Activated T-helper 1 cell treated with anti-CD3 and anti-CD28 coated beads, Interleukin-12 subunit alpha, Interleukin-12 subunit beta, Interleukin-2, Interleukin-4 antibody, amounts not matched to agents 30 ng/mL and 10 ng/mL and 1 ng/mL, durations not matched to agents 14 hours and 24 hours and 36 hours (primary cell): ENCODE measurements at places on chromosomes 3 and 15. TPM values are rescaled to one million over a fixed set of nuclear protein-coding genes. Genes with fewer than 3 reads are reported as not detected.

DNA sequence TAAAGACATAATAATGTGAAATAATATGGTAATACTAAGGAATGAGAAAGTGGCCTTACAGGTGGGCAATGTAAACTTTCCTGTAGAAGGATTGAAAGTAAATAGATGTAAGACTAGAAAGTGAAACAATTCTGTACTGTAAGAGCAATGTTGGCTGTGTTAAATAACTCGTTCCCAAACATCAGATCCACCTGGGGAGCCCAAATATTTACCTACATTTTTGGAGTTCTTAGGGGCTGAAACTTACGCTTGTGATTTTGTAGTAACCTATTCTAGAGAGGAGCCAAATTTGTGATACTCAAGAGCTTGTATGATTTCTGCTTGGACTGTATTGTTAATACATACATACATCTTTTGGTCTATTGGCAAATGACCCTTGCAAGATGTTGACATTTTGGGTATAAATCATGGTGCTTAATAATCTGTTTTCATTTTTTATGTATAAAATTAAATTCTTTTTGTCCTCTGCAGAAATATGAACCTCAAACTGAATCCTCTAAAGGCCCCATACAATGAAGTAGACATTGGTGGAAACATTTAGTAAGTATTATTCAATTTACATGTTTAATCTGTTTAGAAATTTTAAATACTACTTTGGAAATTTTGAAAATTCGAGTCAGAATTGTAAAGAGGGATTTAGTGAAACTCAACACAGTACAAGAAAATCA lies 8.5 kb upstream of the CHD2 start:
- H3K27ac ChIP-seq: peak overlapping the region; percentile 58
- peak overlapping the region; percentile 62 for H3K4me3 ChIP-seq
- H3K36me3 ChIP-seq: peaks cover 63% of the 10 kb centered on the region
- no peak for DNase-seq

Gene MESP2
- total RNA-seq: 0.10 TPM in 1 of 2 replicates, not detected in the other

- no peak for DNase-seq
- H3K27ac ChIP-seq: no peak overlapping the region
- no peak overlapping the region for H3K4me3 ChIP-seq
Measured at GRCh38 chr3:105459566-105460290, 93.0 kb downstream of the ALCAM start.

GRCh38 chr3:73827204-73827603 lies 202.5 kb upstream of the PDZRN3 start:
- no peak overlapping the region for H3K27ac ChIP-seq
- no peaks in the 10 kb centered on the region for H3K4me1 ChIP-seq
- no peak overlapping the region for H3K4me3 ChIP-seq
- no peaks in the 10 kb centered on the region for H3K27me3 ChIP-seq
- H3K36me3 ChIP-seq: no peaks in the 10 kb centered on the region

GRCh38 chr3:158368271-158368670 lies 202.7 kb upstream of the MLF1 start:
- no peaks in the 10 kb centered on the region for H3K4me1 ChIP-seq
- no peak overlapping the region for H3K4me3 ChIP-seq
- no peak for DNase-seq
- H3K36me3 ChIP-seq: no peaks in the 10 kb centered on the region
- no peaks in the 10 kb centered on the region for H3K27me3 ChIP-seq
- H3K27ac ChIP-seq: no peak overlapping the region

- no peaks in the 10 kb centered on the region for H3K36me3 ChIP-seq
- H3K27me3 ChIP-seq: peaks cover 7% of the 10 kb centered on the region
- DNase-seq: no peak
- H3K4me3 ChIP-seq: no peak overlapping the region
Measured at GRCh38 chr3:17972959-17973906, 230.8 kb upstream of the TBC1D5 start.

DNA sequence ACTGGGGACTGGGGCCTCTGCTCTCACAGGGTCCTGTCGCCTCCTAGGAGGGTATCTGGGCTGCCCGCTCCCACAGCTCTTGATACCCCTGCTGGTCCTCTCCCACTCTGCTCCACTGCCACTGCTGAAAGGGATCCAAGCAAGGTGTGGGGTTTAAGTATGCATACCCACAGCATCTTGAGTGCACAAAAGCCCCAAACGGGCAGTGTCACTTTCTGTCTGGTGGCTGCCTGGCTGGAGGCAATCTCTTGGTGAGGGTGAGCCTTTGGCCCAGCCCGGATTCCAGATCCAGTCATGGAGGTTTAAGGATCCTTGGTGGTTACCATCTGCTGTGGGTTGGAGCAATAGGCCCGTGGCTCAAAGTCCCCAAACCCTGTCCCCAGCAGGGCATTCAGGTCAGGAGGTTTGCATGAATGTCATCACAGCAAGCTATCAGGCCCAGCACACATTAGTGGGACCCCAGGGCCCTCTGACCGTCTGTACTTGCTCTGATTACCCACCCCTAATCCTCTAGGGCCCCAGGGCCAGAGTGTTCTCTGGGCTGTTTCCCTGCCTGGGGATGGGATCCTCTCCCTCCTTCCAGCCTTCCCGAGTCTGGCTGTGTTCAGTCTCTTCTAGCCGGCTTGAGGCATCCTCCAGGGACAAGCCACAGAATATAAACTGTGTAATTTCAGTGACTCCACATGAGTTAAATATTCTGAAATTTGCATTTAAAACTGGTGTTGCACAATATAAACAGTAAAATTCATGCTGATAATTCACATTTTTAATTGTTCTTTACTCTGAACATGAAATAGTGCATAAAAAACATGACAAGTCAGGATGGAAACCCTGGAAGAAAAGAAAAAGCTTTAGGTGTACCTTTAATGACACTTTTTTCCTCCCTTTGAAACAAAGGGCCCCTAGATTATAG lies 4.9 kb upstream of the TJP1 start:
- H3K36me3 ChIP-seq: no peaks in the 10 kb centered on the region
- no peak for DNase-seq
- peaks cover 14% of the 10 kb centered on the region for H3K4me1 ChIP-seq
- no peak overlapping the region for H3K4me3 ChIP-seq
- H3K27me3 ChIP-seq: peaks cover 50% of the 10 kb centered on the region
- H3K27ac ChIP-seq: no peak overlapping the region

DNA sequence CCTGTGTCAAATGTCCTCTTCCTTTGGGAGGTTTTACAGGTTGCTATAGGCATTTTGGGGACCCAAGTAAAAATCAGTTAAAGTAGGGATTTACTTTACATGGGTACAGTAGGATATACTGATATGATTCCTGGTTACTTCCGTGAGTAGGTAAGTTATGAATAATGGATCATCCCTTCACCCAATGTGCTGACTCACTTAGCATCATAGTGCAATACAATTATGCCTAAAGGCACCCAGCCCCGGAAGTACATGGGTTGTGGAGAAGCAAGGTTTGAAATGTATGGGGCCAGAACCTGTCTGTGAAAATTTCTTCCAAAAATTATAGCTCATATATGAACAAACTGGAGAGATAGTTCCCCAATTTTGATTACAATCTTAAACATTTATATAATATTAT lies 64.0 kb downstream of the GLB1 start:
- DNase-seq: no peak
- peaks cover 38% of the 10 kb centered on the region for H3K36me3 ChIP-seq
- no peak overlapping the region for H3K4me3 ChIP-seq
- no peaks in the 10 kb centered on the region for H3K27me3 ChIP-seq
- H3K27ac ChIP-seq: no peak overlapping the region

DNA sequence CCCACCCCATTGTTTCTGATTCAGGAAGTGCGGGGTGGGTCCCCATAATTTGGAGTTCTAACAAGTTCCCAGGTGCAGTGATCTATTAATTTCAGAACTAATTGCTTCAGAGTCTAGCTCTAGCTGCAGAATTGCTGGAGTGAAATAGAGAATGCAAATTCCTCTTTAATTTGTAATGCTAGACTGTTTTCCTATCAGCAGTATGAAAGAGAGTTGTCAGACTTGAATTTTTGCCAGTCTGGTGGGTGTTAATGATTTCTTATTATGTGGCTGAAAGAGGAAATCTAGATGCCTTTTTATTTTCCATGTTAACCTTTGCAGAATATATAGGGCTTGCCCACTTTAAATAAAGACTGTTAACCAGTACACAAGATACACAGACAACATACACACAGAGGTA lies 23.7 kb downstream of the APH1B start:
- H3K36me3 ChIP-seq: no peaks in the 10 kb centered on the region
- H3K4me3 ChIP-seq: no peak overlapping the region
- DNase-seq: no peak

Gene ANKRD63
- not detected in 2 replicates for total RNA-seq

Gene ZPLD1
- 0.15 TPM in 1 of 2 replicates, not detected in the other for total RNA-seq

Gene SLC22A14
- not detected in 2 replicates for total RNA-seq

- no peak overlapping the region for H3K4me3 ChIP-seq
- no peaks in the 10 kb centered on the region for H3K4me1 ChIP-seq
- H3K27ac ChIP-seq: no peak overlapping the region
- H3K36me3 ChIP-seq: no peaks in the 10 kb centered on the region
- H3K27me3 ChIP-seq: no peaks in the 10 kb centered on the region
- no peak for DNase-seq
Measured at GRCh38 chr3:190064659-190065058, 56.0 kb downstream of the P3H2 start.

DNA sequence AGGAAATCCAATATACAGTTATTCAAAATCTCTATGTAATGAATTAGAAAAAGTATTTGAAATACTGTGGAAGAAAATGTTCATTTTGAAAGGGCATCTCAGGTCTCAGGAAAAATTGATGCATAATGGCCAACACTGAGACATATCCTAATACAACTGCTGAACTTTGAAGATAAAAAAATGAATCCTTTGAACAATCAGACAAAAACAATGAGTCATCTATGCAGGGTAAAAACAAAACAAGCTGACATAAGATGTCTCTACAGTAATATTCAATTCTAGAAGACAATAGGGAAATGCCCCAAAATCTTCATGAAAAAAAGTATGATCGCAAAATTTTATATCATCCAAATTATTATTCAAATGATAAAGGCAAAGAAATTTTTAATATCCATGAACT lies 34.0 kb upstream of the ZNF280D start:
- no peak overlapping the region for H3K4me3 ChIP-seq
- H3K27me3 ChIP-seq: no peaks in the 10 kb centered on the region
- peaks cover 6% of the 10 kb centered on the region for H3K36me3 ChIP-seq

DNA sequence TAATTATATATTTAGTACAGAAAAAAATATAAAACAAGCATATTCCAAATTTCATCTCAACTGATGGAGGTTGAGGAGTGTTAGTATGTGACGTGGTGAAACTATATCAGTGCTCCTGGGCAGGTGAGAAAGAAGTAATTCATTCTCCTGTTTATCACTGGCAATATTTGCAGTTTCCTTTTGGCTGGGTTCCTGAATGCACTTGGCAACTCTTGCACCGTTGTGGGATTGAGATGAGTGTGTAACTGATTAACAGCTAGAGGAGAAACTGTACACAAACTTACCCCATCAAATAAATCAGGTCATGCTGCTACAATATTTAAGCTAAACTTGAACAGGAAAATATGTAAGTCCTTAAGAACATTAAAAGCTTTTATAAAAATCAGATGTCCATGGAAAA lies 2.1 kb upstream of the ATP13A4 start:
- no peaks in the 10 kb centered on the region for H3K4me1 ChIP-seq
- peaks cover 2% of the 10 kb centered on the region for H3K27me3 ChIP-seq
- H3K36me3 ChIP-seq: no peaks in the 10 kb centered on the region

Gene STIMATE
- total RNA-seq: 19.8 and 20.1 TPM in 2 replicates

- no peak for DNase-seq
- no peak overlapping the region for H3K4me3 ChIP-seq
- no peak overlapping the region for H3K27ac ChIP-seq
- peaks cover 58% of the 10 kb centered on the region for H3K36me3 ChIP-seq
- peaks cover 36% of the 10 kb centered on the region for H3K4me1 ChIP-seq
- peaks cover under 1% of the 10 kb centered on the region for H3K27me3 ChIP-seq
Measured at GRCh38 chr3:71041371-71041770, 542.2 kb downstream of the FOXP1 start.

Gene ZMYND10
- 1.5 and 1.7 TPM in 2 replicates for total RNA-seq

GRCh38 chr3:312160-312733 lies 115.7 kb downstream of the CHL1 start:
- no peaks in the 10 kb centered on the region for H3K27me3 ChIP-seq
- no peaks in the 10 kb centered on the region for H3K4me1 ChIP-seq
- DNase-seq: no peak
- H3K4me3 ChIP-seq: no peak overlapping the region

Gene RBMS3
- 3.4 and 3.7 TPM in 2 replicates for total RNA-seq

Gene REC114
- total RNA-seq: not detected in 2 replicates

GRCh38 chr3:140552898-140553297 lies 125.0 kb upstream of the TRIM42 start:
- H3K4me3 ChIP-seq: no peak overlapping the region
- H3K27ac ChIP-seq: no peak overlapping the region
- DNase-seq: no peak
- H3K4me1 ChIP-seq: no peaks in the 10 kb centered on the region
- H3K27me3 ChIP-seq: peaks cover 3% of the 10 kb centered on the region

Gene PDZRN3
- total RNA-seq: not detected in 2 replicates

DNA sequence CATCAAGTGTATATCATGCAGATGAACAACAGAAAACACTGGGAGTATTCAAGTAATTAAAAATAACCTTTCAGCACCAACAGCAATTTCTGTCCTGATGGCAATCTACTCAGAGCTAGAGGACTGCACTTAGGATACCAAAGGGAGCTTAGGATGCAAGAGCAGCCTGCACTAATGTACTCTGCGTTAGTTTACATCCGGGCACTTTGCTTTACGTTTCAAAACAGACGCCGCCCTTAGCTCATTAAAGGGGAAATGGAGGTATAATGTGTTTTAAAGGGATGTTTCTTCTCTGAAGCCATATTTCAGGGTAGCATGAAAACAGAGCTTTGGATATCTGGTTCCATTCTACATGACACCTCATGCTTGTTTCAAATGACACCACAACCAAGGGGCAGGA lies 14.0 kb upstream of the B3GNT5 start:
- no peak overlapping the region for H3K4me3 ChIP-seq
- H3K27me3 ChIP-seq: peaks cover 2% of the 10 kb centered on the region
- DNase-seq: no peak
- H3K36me3 ChIP-seq: peaks cover 2% of the 10 kb centered on the region
- no peaks in the 10 kb centered on the region for H3K4me1 ChIP-seq

Gene CGNL1
- not detected in 2 replicates for total RNA-seq

- no peak overlapping the region for H3K27ac ChIP-seq
- H3K4me3 ChIP-seq: no peak overlapping the region
- peaks cover 15% of the 10 kb centered on the region for H3K36me3 ChIP-seq
- H3K4me1 ChIP-seq: peaks cover 61% of the 10 kb centered on the region
- no peaks in the 10 kb centered on the region for H3K27me3 ChIP-seq
- no peak for DNase-seq
Measured at GRCh38 chr15:92098869-92099268, 245.4 kb downstream of the SLCO3A1 start.

Gene EOMES
- 29.6 and 30.7 TPM in 2 replicates for total RNA-seq

- H3K36me3 ChIP-seq: peaks cover 1% of the 10 kb centered on the region
- no peaks in the 10 kb centered on the region for H3K27me3 ChIP-seq
- peak; percentile 2 for DNase-seq
- no peak overlapping the region for H3K4me3 ChIP-seq
Measured at GRCh38 chr3:197256836-197257444, 41.5 kb downstream of the DLG1 start.

Gene CPOX
- 42.2 and 47.4 TPM in 2 replicates for total RNA-seq
